A172 (cell line): ENCODE measurements at places on chromosomes 2 and 18. TPM values are rescaled to one million over a fixed set of nuclear protein-coding genes. Genes with fewer than 3 reads are reported as not detected.

GRCh38 chr18:69777248-69777647 is 170.4 kb downstream of the CD226 start:
- DNase-seq = no peak

- DNase-seq = no peak
These were observed 27.2 kb downstream of the LHCGR start for GRCh38 chr2:48728295-48728694.

GRCh38 chr2:147865560-147865959 is 20.7 kb downstream of the ACVR2A start:
- no peak for DNase-seq

DNA sequence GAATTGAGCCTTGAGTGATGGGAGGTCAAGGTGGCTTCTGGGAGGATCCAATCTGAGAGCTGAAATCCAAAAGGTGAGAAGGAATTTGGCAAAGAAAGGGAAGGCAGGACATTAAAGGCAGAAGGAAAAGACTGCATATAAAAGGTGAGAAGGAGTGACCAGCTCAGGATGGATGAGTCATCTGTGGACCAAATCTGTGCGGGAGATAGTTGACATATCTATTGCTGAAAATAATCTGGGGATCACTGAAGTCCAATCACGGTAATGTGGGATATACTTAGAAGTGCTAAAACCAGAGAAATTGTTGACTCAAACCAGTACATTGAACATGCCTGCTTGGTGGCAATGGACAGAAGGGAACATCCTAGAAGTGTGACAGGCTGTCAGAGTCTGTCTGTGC is 8.0 kb upstream of the PTPN4 start:
- DNase-seq = peak; percentile 41

DNA sequence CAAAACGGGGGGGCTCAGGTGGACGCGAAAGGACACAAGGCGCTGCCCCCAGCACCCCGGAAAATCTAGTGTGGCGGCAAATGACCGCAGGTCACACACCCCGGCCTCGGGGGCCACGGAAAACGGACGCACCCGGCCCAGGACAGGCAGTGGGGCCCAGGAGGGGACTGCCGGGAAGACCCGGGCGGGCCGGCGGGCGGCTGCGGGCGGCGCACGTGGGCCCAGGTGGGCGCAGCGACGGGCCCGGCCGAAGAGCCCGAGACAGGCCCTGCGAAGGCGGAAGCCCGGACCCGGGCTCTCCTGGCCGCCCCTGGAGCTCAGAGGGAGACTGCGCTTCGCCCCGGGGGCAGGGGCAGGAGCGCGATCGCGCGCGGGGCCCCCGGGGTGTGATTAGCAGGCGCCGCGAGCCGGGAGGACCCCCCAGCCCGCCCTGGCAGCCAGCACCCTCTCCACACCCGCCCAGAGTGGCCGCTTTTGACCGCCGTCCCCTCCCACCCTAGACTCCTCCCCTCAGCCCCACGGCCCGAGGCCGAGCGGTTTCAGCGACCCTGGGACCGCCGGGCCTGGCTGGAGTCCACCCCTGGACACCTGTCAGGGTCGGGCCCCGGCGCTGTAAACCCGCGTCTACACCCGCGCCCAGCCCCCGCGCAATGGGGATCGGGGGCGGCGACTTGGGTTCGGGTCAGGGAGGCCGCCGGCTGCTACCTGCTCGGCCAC is 773 bp downstream of the MBP start:
- DNase-seq = no peak

DNA sequence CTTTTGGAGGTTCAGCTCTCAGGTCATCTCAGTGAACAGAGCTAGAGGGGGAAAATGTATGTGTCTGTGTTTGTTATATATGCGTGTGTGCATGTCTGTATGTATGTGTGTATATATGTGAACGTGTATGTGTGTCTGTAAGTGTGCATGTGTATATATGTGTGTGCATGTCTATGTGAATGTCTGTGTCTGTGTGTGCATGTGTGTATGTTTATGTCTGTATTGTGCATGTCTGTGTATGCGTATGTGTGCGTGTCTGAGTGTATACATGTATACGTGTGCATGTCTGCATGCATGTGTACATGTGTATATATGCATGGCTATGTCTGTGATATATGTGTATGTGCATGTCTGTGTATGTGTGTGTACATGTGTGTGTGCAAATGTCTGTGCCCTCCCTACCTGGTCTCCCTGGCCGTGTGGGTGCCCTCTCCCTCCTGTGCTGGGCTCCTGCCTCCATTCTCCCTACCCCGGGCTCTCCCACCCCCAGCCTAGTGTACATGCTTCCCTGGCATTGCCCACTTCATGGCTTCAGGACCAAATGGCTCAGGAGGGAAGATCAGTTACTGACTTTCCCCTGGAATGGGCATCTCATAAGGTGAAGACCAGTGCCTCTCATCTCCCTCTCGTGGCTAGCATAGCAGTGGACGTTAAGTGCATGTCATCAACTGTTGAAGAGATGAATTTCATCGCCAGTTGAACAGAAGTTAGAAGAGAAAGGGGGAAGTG is 49.9 kb downstream of the TRAF3IP1 start:
- DNase-seq = no peak

MATN3 gene
- 13.4 and 16.1 TPM in 2 replicates for total RNA-seq

- DNase-seq = no peak
These were observed 170.9 kb downstream of the BCL2 start for GRCh38 chr18:63148449-63149301.

- DNase-seq = no peak
These were observed 718.7 kb upstream of the FAM98A start for GRCh38 chr2:34317797-34318196.

SATB2 gene
- 8.8 and 10.2 TPM in 2 replicates for total RNA-seq

- DNase-seq = no peak
These were observed 39.1 kb upstream of the PGAP1 start for GRCh38 chr2:196965651-196966050.

SLC5A7 gene
- total RNA-seq = not detected in 2 replicates

- DNase-seq = no peak
These were observed 19.9 kb downstream of the ERMN start for GRCh38 chr2:157305723-157306110.

- DNase-seq = no peak
These were observed 5.2 kb upstream of the RUFY4 start for GRCh38 chr2:218063896-218064295.
